GM12878 (cell line): ENCODE measurements at places on chromosomes 11 and 22. TPM values are rescaled to one million over a fixed set of nuclear protein-coding genes. Genes with fewer than 3 reads are reported as not detected.
A peak's percentile ranks its signal among the peaks of the same experiment; 100 is the strongest.

MCM5 gene
- 277 and 301 TPM in 2 replicates for total RNA-seq

MRGPRX3 gene
- total RNA-seq: not detected in 2 replicates

GRCh38 chr22:46055911-46056545, 79.1 kb upstream of the WNT7B start:
- DNase-seq: no peak

DNA sequence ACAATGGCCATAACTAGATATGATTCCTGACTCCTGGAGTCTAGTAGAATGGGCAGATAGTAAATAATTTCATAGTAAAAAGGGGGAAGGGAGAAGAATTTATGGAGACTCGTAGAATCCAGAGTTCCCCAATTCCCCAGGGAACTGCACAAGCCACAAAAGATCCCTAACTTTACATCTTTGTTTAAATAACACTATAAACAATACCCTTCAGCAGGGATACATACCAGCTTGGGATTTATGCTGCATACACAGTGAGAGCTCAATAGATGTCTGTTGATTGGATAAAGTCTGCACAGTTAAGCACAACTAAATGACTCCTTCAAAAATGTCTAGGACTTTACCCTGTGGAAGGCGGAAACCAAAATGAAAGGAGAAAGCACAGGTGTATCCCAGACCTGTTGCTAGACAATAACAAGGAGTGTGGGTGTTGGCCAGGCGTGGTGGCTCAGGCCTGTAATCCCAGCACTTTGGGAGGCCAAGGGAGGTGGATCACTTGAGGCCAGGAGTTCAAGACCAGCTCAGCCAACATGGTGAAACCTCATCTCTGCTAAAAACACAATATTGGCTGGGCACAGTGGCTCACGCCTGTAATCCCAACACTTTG, 6.8 kb downstream of the SLC35F2 start:
- no peak for DNase-seq

DNA sequence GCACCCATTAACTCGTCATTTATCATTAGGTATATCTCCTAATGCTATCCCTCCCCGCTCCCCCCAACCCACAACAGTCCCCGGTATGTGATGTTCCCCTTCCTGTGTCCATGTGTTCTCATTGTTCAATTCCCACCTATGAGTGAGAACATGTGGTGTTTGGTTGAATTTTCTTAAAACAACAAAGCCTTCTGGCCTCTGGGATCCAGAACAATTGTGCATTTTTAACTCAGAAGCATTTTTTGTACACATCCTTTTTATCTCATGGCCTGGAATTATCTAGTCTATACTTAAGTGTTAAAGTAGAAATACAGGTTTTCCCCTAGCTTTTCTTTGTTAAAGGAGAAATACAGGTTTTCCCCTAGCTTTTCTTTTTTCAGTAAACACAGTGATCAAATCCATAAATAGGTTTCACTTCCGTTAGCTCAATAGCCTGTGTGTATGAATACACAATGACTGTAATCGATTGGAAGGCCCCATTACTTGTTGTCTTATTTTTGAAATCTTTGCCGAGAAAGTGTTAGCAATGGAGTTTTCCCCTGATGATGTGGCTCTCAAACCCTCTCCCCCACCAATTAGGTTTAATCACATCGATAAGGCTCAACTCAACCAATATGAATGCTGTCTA, 125.6 kb upstream of the PITPNB start:
- DNase-seq: peak; percentile 7

DNA sequence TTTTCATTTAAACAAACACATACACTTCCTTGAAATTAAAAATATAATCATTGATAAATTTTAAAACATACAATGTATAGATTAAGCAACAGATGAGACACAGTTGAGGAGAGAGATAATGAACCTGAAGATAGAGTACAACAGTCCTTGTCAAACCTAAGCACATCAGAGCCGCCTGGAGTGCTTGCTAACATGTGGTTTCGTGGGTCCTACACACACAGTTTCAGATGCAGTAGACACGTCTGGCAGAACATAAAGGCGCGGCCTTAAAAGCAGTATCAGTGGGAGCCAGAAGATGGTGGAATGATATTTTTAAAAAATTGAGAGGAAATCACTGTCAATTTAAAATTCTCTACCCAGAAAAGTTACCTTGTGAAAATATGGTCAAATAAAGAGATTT, 134.4 kb downstream of the MPPED1 start:
- no peak for DNase-seq

GRCh38 chr22:43883012-43883661, 8.7 kb downstream of the PNPLA5 start:
- no peak for DNase-seq

- DNase-seq: no peak
These were observed 3.9 kb downstream of the POLD4 start for GRCh38 chr11:67349457-67349856.

CASP5 gene
- total RNA-seq: not detected in 2 replicates

- no peak for DNase-seq
These were observed 18.4 kb upstream of the RPS3 start for GRCh38 chr11:75380716-75381420.

DNA sequence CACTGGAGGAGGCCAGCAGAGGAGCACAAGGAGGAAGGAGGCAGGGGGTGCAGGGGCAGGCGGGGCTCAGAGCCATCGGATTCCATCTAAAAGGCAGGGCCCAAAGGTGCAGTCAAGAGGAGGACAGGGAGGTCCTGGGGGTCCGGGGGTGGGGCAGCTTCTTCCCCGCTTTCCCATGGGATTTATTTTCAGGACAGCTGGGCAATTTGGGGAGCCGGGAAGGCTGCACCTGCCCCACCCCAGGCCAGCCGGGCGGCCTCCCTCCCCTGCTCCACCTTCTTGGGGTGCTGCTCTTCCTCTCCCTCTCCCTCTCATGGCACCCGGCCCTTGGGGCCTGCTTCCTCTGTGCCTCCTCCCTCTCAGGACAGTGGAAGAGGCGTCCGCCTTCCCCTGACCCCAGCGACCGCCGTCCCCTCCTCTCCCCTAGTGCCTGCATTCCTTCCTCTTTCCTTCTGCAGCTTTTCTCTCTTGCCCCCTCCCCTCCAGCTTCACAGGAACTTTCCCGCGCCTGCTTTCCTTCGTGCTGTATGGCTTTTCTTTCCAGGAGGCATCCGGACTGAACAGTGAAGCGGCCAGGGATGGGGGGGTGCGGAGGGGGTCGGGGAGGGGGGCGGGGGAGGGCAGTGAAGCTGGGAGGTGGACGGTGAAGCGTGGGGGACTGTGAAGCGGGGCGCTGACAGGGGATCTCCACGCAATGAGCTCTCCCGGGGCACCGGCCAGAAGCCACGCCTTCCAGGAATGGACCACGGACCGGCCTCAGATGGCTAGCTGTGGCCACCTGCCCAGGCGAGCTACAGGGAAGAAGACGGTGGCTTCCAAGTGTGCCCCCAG, 26.9 kb downstream of the APOBEC3H start:
- DNase-seq: no peak

- no peak for DNase-seq
These were observed 41.4 kb upstream of the B3GAT1 start for GRCh38 chr11:134453441-134453840.

DNA sequence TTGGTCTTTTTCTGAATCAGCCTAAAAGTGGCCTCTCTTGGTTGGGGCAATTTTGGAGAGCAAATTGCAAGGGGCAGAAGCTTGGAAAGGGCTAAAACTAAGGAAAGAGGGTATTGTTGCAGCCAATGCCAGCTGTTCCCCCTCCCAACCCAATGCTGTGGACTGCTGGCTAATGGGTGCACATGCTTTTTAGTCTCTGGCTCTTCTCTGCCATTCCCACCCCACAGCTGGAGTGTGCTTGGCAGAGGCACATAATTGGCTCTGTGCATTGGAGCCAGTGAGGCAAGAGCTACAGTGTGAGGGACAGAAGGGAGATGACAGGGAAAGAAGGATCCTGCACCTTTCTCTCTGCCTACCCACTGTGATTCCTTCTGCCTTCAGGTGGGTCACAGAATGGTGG, 140.0 kb downstream of the NECTIN1 start:
- DNase-seq: no peak

GRCh38 chr11:14974515-14975251, 2.5 kb upstream of the CALCA start:
- no peak for DNase-seq

KIF18A gene
- total RNA-seq: 18.1 and 19.4 TPM in 2 replicates

GRCh38 chr22:26406118-26406517, 22.9 kb upstream of the ASPHD2 start:
- DNase-seq: no peak

FGF4 gene
- not detected in 2 replicates for total RNA-seq

DNA sequence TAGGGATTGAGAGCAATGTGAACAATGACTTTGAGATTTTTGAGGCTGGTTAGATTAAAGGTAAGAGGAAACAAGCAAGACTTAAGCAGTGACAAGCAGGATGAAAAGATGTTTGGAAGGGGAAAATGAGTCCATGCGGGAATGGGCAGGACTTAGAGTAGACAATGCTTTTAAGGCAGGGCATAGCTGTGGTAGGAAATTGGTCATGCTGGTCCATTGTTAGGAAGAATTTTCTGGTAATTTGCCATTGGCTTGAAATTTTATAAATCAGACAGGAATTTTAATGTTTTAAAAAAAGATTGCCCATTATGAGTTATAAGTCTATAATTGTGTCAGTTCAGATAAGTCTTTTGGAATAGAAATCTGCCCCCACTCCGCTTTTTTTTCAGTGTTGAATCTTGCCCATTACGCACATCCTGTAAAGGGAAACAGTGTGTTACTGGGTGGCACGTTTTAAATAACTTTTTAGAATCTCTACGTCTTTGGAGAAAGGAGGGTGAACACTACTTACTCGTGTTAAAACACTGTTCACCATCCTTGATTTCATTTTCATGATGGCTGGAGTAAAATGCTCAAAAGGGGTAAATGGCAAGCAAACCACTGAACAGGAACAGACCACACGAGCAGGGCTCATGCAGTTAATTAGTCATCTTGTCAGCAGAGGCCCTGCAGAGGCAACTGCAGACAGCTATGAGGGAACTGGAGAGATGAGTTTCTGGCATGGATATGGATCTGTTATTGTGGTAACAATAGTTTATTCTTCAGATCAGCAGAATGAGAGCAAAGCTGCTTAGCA, 25.0 kb downstream of the SWAP70 start:
- DNase-seq: peak; percentile 81

DNA sequence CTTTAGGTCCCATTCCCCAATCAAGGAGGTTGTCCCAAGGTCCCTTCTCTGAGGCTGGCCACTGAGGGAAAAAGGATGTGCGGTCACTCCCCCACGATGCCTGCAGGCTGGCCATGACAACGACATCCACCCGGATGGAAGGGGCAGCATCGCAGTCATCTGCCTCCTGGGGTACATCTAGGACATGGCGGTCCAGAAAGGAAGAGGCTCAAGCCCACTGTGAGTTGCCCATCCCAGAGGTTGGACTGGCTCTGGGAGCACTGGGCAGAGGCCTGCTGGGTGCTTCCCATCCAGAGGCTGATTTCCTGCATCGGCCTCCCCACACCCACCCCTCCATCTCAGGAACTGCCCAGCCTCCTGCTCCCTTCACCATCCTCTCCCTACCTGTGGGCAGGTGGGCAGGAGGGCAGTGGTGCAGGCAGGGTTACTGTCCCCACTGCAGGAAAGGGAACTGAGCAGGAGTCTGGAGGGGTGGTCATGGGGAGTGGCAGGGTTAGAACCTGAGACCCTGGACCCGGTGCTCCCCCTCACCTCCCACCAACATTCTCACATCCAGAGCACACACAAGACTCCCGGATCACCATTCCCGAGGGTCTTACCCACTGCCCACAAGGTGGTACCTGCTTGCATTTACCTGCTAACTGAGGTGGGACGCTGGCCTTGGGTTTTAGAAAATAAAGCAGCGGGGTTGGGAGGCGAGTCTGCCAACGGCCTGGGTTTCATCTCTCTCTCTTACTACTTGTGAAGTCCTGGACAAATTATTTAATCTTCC, 4.4 kb downstream of the RCE1 start:
- DNase-seq: no peak

DNA sequence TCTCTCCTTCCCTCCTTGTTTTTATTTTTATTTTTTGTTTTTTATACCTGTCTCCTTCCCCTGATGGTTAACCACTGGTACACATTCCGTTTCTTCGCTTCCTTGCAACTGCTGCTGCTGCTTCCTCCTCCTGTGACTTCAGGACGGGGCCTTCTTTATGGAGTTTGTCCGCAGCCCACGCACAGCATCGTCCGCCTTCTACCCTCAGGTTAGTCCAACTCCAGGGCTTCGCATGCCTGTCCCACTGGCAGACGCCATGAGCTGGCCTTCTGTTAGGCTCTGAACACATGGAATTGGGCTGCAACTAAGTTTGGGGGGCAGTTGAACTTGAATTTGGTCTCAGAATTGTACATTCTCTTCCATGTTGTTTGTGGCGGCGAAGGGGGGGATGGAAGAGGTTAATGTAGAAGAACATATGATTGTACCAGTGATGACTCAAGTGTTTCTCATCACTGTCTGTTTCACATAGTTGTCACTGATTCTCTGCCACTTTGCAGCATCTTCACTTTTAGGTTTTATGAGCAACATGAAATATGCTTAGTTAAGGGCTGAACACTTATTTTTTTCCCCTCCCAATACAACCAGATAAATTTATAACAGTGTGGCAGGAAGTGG, 83.0 kb upstream of the YWHAH start:
- no peak for DNase-seq

- no peak for DNase-seq
These were observed 51.5 kb downstream of the PAMR1 start for GRCh38 chr11:35473795-35474374.

GRCh38 chr11:9214765-9215164, 50.4 kb downstream of the DENND5A start:
- no peak for DNase-seq

DNA sequence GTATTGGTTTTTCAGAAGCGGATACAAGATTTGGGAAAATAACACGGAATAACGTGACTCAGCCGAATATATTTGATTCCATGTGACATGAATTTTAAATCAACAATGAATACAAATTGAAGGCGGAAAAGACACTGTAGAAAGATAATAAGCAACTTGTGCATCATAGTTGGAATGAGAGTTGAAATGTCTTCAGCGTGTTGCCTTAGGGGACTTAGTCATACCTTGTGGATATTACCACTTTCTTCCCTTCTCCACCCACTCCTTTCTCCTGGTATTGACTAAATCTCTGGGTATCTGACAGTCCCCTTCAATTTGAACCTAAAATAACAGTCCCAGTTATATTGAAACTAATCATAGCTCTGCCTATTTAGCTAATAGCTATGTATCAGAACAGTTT, 2373.1 kb upstream of the RAG2 start:
- DNase-seq: no peak

NPTXR gene
- 0.37 and 0.38 TPM in 2 replicates for total RNA-seq

DNA sequence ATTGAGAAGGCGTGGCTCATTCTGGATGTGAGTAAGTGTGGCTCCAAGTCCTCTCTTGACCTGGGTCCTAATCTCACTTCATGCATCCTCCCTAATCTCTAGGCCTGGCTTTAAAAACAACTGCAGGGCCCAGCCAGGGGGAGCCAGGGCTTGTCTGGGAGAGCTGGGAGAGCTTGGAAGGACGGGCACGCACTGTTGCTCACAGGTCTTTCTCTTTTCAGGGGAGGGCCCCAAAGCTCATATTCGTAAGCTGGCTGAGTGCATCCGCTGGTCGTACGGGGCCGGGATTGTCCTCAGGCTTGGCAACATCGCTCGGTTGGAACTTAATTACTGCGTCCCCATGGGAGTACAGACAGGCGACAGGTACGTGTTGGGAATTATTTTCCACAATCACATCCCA, 34.1 kb upstream of the PARVB start:
- no peak for DNase-seq

GRCh38 chr11:129530154-129530895, 154.7 kb downstream of the BARX2 start:
- no peak for DNase-seq

OR52A1 gene
- not detected in 2 replicates for total RNA-seq
